NCI-H187 treated with DMSO at 0.1 percent for 48 hours (cell line): ENCODE measurements at places on chromosomes 11 and 22.

GRCh38 chr11:21104641-21105040 lies 435.3 kb downstream of the NELL1 start:
- DNase-seq: no peak

DNA sequence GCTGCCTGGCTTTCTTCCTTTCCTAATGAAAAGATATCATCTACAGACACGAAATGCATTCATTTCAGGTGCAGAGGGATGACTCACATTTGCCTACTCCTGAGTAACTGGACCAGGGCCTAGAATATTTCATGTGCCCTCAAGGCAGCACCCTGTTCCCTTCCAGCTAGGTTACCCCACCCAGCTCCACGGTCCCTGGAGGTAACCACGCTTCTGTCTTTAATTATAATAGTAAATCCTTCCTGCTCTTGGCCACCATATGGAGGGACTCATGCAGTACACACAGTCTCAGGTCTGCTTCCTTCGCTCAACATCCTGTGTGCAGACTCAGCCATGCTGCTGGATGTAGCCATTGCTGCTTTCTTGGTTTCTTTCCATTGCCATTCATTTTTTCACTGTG lies 22.3 kb downstream of the DHCR7 start:
- no peak for DNase-seq

GRCh38 chr11:77386178-77386577 lies 84.7 kb upstream of the GDPD4 start:
- no peak for DNase-seq

- no peak for DNase-seq
These were observed 942.8 kb upstream of the TENM4 start for GRCh38 chr11:80383655-80384054.

DNA sequence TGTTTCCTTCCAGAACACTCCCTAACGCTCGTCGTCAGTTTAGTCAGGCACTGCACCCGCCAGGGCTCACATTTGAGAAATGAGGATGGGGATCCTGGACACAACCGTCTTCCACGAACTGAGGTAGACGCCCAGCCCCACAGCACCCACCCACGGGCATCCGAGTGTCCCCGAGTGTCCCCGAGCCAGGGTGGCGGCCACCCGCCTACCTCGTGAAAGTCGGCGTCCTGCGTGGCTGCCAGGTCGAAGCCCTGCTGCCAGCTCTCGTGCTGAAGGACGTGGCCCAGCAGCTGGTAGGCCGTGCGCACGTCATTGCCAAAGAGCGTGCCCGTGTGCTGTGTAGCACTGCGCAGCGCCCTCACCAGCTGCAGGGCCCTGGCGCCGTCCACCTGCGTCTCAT lies 53.6 kb downstream of the TRMU start:
- DNase-seq: no peak

GRCh38 chr11:46248289-46249102 lies 29.0 kb upstream of the CREB3L1 start:
- no peak for DNase-seq

GRCh38 chr11:57436031-57436430 lies 9.1 kb upstream of the SLC43A3 start:
- no peak for DNase-seq

DNA sequence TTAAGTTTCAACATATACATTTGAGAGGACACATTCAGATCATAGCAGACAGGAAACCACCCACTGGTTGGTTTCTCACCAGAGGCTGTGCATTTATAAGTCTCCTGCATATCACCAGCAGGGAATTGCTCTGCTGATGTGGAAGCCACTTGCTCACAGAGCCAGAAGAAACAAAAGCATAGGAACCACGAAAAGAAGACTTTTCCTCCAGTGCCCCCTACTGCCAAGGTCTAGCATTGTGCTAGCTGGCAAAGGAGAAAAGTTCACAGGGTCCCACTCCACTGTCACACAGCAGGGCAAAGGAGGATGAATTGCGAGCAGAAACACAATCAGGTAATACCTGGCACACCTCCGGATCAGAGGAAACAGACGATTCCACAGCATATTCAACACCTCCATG lies 28.9 kb upstream of the ISX start:
- no peak for DNase-seq

DNA sequence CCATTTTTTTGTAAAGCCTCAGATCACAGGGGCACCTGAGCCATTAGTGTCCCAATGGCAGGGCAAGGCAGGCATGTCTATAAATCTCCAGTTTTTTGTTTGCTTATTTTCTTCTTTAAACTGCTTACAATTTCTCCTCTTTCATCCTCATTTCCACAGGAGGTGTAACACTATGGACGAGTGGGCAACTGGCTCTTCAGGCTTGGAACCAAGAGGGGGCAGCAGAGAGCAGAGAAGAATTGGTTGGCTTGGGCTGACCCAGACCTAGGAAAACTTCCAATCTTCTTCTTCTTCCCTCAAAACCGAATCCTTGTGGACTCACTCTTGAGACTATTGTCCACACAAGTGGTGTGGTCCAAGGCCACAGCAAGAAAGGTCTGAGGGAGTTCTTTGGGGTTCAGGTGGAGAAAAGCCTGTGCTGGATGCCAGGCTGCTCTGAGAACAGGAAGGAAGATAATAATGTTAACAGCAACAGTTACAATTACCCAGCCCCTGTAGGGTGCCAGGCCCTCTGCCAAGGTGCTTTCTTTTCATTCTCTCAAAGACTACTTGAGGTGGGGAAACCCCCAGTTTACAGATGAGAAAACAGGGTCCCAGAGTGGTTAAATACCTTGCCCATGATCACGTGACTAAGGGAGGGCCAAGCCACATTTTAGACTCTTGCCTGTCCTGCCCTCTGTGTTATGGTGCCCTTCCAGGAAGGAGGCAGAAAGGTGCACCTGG lies 70.7 kb upstream of the E2F8 start:
- DNase-seq: no peak

- DNase-seq: no peak
These were observed 68.2 kb upstream of the EED start for GRCh38 chr11:86176165-86176884.

DNA sequence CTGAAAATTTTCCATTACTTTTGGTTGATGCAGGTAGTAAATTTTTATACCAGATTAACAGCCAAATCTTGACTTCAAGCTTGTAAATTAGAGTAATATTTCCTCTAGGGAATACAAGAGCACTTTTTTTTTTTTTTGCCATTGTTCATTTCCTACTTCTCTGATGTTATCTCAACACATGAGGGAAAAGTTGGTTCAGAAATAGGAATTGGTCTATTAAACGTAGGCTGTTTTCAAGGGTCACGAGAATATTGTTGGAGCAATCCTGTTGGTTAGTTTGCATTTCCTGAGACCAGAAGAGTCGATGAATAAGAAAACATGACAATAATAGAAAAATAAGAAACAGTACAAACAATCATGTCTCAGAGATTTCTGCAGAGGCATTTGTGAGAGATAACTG lies 453.9 kb upstream of the CCDC179 start:
- DNase-seq: no peak

GRCh38 chr22:48703265-48703941 lies 1124.3 kb downstream of the BRD1 start:
- DNase-seq: no peak

DNA sequence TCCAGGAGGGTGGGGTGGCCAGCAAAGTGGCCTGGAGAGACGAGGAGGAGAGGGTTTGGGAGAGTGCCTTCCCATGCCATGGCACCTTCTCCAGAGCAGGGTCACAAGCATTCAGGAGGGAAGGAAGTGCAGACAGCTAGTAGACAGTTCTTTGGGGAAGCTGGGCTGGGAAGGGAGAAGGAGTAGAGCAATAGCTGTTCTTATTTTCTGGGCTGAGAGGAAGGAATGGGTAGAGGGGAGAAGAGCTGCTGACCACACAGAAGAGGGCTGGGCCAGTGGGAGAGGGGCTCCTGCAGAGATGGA lies 14.8 kb upstream of the PICK1 start:
- no peak for DNase-seq

DNA sequence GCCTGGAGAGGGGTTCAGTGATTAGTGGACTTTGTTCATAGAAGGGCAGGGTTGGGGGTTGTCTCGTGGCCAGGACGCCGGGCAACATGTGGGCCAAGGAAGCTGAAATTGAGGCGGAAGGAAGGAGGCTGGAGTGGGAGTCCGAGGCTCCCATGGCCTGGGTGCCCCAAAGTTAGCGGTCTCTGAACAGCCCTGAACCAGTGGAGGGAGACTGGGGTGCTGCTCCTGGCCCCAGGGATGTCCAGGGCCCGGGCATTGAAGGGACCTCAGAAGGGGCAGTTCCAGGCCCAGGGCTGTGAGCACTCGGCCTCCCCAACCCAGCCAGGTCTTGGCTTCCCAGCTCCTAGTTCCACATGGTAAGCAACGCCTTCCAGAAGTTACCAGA lies 59.2 kb upstream of the PRODH start:
- no peak for DNase-seq

GRCh38 chr11:123546515-123546914 lies 107.9 kb downstream of the SCN3B start:
- no peak for DNase-seq

- no peak for DNase-seq
These were observed at the start of gene OSBPL5 for GRCh38 chr11:3165152-3165705. OSBPL5 (minus strand) TSS chr11:3165310; CDS start chr11:3129148, 36,162 bp downstream.

- no peak for DNase-seq
These were observed 1996.9 kb upstream of the RAG2 start for GRCh38 chr11:38594895-38595294.

GRCh38 chr11:62190011-62190410 lies at the start of gene SCGB1D1:
SCGB1D1 (plus strand) TSS chr11:62190216; CDS start chr11:62190285, 69 bp downstream.
- DNase-seq: no peak

- DNase-seq: no peak
These were observed 123.4 kb downstream of the CYP2R1 start for GRCh38 chr11:14768526-14769188.

DNA sequence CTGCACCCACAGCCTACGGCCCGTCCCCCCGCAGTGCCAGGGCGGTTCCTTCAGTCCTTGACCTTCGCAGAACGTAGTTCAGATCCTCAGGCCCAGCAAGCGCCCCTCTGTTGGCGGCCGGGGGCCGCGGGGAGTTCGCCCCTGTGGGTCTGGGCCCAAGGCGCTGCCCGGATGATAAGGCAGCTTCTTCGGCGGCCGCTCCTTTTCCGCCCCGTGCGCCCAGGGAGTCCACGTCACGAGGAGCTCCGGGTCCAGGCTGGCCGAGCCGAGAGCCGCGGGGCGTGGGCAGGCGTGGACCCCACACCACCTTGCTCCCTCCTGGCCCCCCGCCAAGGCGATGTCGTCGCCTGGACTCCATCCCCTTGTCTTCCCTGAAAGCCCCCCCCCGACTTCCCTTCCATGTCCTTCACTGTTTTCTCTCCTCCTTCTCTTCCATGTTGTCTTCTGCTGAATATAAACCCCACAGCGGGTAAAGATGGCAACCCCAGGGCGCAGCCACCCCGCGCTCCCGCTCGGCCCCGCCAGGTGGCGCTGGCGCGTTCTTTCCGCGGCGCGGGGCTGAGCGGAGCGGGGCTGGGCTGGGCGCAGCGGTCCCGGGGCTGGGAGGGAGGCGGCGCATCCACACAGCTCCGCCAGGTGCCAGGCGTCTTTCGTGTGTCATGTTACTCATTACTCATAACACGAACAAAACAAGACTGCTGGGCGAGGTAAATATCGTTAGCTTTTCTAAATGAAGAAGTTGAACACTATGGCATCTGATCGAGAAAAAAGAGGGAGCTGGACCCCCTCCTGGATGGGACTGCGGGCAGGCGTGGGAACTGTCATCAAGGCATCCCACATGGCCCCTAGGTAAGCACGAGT lies 321.0 kb downstream of the NTM start:
- DNase-seq: no peak

DNA sequence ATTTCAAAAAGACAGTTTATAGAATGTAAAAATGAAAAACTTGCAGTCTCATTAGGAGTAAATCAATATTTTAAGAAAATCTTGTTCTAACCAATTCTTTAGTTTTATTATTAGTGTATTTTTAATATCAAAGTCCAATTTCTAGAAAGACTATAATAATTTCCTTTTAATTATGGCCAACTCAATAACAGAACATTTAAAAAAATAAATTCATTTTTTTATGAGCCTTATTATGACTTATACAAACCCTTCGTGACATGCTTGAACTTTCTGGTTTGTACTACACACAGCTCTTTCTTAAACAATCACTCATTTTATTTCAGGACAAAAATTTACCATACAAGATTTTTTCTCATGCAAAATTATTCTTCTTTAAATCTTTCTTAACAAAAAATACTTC lies 11.7 kb upstream of the MRGPRE start:
- DNase-seq: no peak

DNA sequence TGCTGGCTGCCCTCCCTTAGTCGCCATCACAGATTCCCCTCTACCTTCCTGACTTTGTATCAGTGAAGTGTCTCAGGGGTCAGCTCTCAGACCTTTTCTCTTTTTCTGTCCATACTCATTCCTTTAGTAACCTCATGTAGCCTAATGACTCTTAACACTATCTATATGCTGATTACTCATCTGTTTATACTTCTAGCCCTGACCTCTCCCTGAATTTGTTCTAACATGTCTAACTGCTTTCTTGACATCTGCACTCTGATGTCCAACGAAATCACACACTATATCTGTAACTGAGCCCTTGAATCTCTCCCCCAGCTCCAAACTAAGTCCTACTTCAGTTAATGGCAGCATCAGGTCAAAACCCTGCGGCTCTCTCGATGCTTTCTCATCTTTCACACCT lies 135.8 kb upstream of the TIMP3 start:
- DNase-seq: no peak

- no peak for DNase-seq
These were observed 537 bp downstream of the EP300 start for GRCh38 chr22:41092847-41093411.

GRCh38 chr22:33104147-33104854 lies 46.1 kb upstream of the SYN3 start:
- no peak for DNase-seq
